T47D (cell line): ENCODE measurements at places on chromosomes 5 and 9.

DNA sequence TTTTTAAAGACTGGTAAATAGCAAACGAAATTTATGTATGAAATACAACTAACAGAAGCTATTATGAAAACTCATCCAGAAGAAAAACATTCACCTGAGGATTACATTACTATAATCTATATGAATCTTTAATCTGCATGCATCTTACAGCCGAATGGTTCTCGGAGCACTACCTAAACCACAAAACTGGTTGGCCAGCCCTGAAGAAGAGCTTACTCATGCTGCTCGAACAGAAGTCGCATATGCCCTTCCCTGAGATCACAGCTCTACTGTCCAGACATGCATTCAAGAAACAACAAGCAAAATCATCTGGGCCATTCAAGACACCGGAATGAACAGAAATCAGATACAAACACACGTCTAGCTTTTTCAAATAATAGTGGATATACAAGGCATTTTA is 931.0 kb upstream of the DMAC1 start:
- DNase-seq = peak; percentile 10

DNA sequence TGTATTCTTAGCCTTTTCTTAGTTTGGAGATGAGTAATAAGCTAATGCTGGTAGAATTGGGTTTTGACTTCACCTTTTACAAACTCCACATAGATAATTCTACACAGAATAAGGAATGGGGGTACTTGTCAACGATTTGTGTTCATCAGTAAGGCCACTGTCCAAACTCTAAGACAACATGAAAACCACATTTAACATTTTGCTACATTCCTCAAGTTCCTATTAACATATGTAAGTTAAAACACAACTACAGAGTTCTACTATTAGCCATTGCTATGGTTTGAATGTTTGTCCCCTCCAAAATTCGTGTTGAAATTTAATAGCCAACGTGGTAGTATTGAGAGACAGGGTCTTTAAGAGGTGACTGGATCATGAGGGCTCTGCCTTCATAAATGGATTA is 31.9 kb downstream of the MEIKIN start:
- DNase-seq = no peak

DNA sequence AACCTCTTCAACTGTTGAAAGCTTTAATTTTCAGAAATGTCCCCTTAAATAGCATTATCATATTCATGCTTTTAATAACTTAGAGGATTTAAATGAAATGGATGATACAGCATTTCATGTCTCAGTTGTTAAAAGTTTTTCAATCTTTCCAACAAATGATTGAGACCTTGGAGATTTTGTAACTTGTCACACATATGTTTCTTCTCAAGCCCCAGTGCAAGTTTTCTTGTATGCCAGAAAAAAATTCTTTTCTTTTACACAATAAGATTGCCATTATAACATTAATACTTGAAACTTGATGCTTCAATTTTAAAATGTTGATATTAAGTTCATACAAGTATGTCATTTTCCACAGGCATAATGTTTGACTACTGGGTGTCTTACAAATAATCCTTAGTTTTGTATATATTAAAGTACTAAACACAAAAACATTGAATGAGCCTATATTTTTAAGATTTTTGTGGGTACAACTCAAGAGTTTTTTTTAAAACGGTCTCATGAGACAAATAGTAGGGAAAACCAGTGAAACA is 124.5 kb downstream of the AGTPBP1 start:
- no peak for DNase-seq

- no peak for DNase-seq
Measured at GRCh38 chr5:32531885-32532520, 53.4 kb upstream of the SUB1 start.

DNA sequence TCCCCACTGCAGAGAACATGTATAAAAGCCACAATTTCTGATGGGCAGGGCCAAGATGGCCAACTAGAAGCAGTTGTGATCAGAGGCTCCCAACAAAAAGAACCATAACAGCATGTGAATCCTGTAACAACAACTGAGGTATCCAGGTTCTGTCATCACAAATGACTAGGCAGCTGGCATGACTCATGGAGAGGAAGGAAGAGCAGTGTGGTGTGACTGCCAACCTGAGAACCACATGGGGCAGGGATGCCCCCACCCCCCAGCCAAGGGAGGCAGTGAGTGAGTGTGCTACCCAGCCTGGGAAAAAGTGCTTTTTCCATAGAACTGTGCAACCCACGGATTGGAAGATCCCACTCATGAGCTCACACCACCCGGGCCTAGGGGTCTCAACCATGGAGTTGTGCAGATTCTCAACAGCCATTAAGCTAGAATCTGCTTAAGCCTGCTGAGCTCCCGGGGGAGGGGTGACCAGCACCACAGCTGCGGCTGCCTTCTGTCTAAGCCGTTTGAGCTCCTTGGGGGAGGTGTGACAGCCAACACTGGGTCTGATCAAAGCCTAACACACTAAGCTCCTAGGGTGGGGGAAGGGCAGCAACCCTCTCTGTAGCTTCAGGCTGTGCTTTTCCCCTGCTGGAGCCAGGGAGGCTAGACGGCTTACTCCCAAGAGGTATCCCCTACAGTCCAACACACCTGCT is 80.1 kb upstream of the DMAC1 start:
- no peak for DNase-seq
